ENCODE measurements at places on chromosomes 13 and 19. TPM values are rescaled to one million over a fixed set of nuclear protein-coding genes. Genes with fewer than 3 reads are reported as not detected.
A peak's percentile ranks its signal among the peaks of the same experiment; 100 is the strongest.

PTPRH gene
- total RNA-seq: 10.7 TPM

ZNF540 gene
- 1.3 TPM for total RNA-seq

DNA sequence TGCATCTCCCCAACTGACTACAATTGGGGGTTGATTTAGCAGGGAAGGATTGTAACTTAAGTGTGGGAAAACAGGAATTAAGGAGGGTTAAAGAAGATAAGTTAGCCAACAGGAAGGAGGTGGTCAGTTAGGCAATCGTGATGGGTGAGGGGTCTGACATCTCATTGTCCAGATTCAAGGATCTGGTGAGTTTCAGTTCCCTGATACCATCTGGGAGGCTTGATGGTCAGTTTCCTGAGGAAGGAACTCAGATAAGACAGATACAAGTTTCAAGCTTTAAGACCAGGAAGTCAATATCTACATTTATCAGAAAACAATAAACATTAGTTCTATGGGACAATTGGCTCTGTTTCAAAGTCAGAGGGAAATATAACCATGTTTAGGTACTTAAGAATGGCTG is 601.8 kb downstream of the SLITRK6 start:
- DNase-seq: no peak

- DNase-seq: peak; percentile 50
Measured at GRCh38 chr19:11361037-11361770, 6.0 kb downstream of the PLPPR2 start.

DNA sequence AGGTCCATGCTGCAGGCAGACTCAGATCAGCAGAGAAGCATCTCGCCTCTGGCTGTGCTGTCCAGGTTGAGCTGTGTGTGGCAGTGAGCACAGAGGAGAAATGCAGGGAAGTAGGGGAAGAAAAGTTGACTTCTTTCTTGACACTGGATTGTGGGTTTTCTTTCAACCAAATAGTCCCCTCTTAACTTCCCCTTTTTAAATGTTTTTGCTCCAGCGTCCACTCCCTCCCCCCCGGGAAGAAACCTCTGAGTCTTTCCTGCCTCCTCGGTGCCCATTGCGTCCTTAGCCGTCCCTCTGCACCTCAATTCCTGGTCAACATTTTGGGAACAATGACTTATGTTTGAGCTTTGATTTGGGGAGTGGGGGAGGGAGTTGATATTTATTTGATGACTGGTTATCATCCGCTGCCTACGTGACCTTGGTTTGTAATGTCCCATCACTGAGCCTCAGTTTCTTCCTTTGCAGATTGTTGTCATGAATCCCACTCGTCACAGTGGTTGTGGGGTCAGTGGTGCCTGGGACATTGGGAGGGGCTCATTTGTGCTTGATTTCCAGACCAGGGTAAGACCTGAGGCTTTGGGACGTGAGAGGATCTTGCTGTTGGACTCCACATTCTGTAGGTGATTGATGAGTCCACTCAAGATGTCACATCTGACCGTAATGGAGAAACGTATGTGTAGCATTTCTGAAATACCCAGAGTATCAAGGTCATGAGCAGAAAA is at the start of gene LILRB2:
Gene LILRB2 (minus strand): TSS at position 104 of the 722 bp plus-strand sequence. CDS start 614 bp downstream, outside the sequence.
- DNase-seq: no peak

GRCh38 chr13:99606324-99607066 is 105.2 kb downstream of the TM9SF2 start:
- peak; percentile 89 for DNase-seq

DNA sequence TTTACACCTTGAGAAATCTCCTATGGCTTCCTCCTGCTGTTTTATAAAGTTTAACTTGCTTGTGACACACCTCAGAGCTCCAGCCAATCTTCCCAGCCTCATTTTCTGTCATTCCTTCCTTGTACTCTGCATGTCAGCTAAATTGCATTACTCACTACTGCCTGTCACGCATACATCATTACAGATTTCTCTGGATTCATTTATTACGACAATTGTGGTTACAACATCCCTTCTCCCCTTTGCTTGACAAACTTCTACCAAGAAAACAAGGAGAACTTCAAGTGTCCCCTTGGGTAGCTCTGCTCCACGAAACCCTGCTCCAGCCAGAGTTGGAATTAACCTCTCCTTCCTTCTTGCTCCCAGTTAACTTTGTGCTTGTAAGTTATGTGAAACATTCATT is 22.0 kb upstream of the GPR18 start:
- no peak for DNase-seq

DNA sequence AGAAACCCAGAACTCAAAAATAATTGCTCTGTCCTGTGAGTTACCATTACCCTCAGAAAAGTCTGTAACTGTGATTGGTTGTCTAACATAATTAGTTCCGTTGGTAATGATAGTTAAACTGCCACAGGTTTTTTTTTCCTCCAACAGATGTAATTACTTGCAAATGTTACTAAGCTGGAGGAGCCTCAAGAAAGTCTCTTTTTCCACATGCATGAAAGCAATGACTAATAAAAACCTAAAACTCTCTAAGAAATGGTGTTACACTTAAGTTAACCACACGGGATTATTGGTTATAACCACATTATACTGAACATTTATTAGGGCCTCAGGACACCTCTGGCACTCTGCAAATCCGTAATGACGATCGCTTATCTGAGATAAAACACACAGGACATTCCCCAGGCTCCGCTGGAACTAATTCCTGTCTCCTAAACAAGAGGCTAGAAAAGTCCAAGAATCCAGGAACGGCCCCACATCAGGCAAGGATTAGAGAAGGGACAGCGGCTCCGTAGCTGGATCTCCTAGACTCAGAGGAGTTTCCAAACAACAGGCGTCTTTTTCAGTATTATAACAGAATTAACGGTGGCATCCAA is 753 bp downstream of the ZNF235 start:
- DNase-seq: no peak

DNA sequence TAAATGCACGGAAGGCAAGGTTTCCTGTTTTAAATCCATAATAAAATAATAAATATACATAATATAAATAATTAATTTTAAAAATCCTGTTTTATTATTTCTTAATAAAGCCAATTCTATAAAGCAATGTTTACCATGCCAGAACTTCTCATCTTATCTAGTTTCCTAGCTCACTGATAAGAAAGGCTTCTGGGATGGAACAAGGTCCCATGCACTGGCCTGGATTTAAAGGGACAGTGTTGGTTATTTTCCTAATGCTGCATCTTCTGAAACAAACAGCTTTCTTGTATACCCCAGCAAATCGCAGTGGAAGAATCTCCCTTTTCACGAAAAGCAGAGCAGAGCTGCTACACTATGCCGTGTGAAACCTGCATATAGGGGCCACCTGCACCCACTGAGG is 68.8 kb downstream of the LNX2 start:
- no peak for DNase-seq

DNA sequence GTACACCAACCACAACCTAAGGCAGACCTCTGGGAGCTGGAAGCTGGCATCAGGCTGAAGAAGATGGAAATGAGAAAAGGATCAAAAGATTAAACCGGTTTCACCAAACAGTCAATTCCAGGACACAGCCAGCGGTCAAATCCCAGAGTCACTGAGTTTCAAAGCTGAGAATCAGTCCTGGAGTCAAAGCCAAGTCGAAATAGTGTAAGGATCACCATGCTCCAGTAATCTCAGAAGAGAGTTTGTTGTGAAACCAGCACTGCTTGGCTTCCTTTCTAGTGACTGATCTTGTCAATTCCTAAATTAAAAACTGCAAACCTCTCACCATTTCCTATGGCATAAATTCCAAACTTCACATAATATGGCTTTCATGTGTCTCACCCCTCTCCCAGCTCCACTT is 198.8 kb downstream of the GPC6 start:
- DNase-seq: no peak

Data from mesothelial cell of epicardium (in vitro differentiated cells).